Stimulated activated CD4-positive, alpha-beta T cell treated with anti-CD3 and anti-CD28 coated beads, TNF-alpha, amount 100 ng/mL, for 4 hours (primary cell): ENCODE measurements at places on chromosomes 1 and 21.

DNA sequence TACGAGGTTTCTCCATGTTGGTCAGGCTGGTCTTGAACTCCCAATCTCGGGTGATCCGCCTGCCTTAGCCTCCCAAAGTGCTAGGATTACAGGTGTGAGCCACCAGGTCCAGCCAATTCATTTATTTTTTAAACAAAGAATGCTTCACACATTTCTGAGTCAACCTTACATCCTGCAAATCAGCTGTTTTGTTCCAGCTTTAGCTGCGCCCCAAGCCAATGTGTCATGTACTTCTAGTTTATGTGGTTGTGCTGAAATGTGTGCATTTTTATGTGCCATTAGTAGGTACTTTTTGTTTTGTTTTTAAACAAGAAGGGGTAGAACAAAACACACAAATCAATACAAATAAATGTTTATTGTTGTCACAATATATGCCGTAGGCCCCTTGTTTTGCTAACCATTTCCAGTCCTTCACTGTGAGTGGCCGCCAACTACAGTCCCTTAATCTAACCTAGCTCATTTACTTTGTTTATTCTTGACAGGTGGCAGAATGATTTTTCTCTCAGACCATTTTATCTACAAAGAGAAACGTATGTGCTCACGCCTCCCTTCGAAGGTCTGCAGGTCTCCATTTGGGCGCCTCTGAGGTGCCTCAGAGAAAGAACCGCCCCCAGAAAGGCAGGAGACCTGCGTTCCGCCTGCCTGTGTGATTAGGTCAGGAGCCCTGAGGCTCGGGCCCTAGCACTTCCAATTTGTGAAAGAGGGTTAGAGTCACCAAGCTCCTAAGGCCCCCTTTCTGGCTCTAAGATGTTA lies 2.8 kb upstream of the CASQ2 start:
- no peak for DNase-seq

GRCh38 chr1:246110343-246111219 lies 396.5 kb downstream of the SMYD3 start:
- no peak for DNase-seq

GRCh38 chr21:42251654-42252324 lies 32.8 kb downstream of the ABCG1 start:
- no peak for DNase-seq

DNA sequence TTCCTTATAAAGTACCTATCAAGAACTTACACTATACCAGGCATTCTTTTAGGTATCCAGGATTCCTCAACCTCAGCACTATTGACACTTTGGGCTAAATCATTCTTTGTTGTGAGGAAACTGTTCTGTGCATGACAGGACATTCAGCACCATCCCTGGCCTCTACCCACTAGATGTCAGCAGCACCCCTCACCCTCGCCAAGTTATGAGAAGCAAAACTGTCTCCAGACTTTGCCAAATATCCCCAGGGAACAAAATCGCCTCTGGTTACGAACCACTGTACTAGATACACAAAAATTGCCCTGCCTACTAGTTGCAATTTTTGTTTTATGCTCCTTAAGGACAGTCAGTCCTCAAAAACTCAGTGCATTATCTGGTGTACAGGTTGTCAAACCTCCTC lies 35.7 kb downstream of the PALMD start:
- no peak for DNase-seq

- DNase-seq = no peak
Observed at GRCh38 chr1:240149484-240150094, 57.9 kb downstream of the FMN2 start.

DNA sequence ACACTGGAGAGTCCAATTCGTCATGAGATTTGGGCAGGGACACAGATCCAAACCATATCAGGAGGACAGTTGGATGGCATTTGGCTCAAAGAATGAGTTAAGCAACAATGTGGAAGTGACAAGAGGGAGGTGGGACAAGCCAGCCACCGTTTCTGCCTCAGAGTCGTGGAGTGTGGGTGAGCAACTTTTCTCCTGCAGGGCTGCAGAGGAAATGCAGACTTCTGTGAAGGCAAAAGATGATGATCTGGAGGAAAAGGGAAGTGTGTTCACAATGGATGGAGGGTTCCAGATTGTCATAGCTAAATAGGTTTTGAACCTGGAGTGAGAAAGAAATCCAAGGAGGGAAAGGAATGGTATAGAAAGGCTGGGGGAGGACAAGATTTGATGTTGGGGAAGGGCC lies 16.4 kb upstream of the KANK4 start:
- DNase-seq = no peak

DNA sequence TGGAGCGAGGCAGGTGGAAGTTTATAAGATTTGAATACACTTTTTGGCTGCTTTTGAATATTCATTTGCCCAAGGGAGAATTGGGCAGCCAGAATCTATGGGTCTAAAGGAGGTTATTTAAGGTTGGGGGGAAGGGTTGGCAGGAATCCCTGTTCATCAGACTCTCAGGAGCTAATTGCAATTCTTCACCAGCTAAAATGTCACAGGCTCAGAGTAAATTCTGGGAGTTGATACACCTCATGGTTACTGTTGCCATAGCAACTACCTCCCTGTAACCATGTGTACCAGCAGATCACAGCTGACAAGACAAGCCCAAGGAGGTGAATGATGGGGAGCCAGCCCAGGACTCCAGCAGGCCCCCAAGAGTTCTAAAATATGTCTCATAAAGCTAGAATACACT lies 75.5 kb downstream of the CAMK2N1 start:
- no peak for DNase-seq

DNA sequence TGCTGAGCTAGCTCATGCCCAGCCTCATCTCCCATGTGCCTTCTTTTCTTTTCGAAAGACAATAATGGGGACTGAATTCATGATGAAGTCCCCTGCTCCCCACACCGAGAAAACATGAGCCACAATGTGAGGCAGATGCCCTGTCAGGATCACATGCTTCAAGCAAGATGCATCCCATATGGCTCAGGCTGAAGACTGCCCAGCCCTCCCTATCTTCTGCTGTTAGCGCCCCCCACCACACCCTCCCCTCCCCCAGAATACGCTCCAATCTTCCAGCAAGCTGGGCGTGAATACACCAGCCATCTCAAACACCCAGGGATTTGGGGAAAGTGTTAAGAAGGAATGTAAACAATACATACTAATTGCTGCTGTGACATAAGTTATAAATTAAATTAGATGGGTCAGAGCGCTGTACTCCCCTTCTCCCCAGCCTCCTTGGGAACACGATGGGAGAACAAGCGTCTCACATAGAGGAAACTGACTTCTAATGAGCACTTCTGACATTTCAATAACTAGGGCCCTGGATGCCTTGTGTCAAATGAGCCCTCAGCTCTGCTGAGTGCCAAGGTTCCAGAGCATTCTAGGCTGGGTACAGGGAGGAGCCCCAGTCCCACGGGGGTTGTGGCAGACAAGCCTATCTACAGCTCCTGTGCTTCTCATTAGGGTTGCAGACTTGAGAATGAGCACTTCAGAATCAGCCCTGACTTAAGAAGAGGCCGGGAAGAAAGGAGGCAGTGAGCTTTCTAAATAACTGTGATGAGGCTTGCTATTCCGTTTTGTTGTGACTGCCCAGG lies 55.6 kb downstream of the TNR start:
- DNase-seq = no peak

GRCh38 chr1:168714012-168714411 lies 15.0 kb downstream of the DPT start:
- DNase-seq = no peak

- DNase-seq = no peak
Observed at GRCh38 chr21:26115899-26116298, 54.7 kb downstream of the APP start.

DNA sequence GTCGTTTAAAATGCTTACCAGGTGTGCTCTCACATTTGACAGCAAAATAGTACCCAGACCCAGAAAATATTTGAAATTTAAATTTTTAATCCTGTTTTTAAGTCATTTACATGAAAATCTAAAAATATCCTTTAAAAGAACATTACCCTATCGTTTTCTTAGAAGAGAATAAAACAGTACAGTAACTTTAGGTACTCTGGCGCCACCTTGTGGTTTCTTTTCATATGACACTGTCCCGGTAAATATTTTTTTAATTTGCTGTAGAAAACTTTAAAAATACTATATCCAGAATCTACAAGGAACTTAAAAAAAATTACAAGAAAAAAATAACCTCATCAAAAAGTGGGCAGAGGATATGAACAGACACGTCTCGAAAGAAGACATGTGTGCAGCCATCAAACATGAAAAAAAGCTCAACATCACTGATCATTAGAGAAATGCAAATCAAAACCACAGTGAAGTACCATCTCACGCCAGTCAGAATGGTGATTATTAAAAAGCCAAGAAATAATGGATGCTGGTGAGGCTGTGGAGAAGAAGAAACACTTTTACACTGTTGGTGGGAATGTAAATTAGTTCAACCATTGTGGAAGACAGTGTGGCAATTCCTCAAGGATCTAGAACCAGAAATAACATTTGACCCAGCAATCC lies 129.2 kb downstream of the RGS21 start:
- DNase-seq = no peak

GRCh38 chr1:7570311-7570710 lies 200.8 kb upstream of the VAMP3 start:
- DNase-seq = no peak

GRCh38 chr21:46454634-46455390 lies 3.9 kb upstream of the DIP2A start:
- DNase-seq = no peak

- DNase-seq = no peak
Observed at GRCh38 chr21:41600116-41600515, 92.2 kb upstream of the TMPRSS2 start.

DNA sequence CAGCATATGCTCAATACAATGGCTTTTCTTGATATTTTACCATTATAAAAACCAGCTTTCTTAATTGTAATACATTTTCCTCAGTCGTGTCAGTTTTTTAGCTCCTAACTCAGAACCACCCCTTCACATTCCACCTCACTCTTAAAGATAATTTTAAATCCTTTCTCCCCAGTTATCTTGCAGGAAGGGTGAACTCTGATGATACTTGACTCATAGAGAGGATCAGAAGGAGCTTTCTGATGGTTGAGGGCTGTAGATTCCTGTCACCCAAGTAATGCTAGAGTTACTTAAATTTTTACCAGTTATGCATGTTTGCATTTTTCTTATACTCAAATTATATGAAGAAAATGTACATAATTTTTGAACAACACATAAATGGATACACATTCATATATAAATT lies 233.7 kb downstream of the NCAM2 start:
- DNase-seq = no peak

- DNase-seq = no peak
Observed at GRCh38 chr1:35931446-35932157, 697 bp downstream of the AGO3 start.

- DNase-seq = no peak
Observed at GRCh38 chr1:168443899-168444298, 99.9 kb downstream of the XCL2 start.

- no peak for DNase-seq
Observed at GRCh38 chr1:203116091-203116820, 11.3 kb upstream of the ADORA1 start.

- no peak for DNase-seq
Observed at GRCh38 chr1:216914974-216915373, 191.7 kb upstream of the ESRRG start.

- DNase-seq = no peak
Observed at GRCh38 chr1:200242110-200243041, 167.5 kb downstream of the ZNF281 start.

- DNase-seq = no peak
Observed at GRCh38 chr21:18430341-18430740, 26.8 kb upstream of the TMPRSS15 start.

- no peak for DNase-seq
Observed at GRCh38 chr1:239025223-239025622, 361.1 kb upstream of the CHRM3 start.

- no peak for DNase-seq
Observed at GRCh38 chr1:24754229-24754628, 9.0 kb downstream of the CLIC4 start.

GRCh38 chr1:197778366-197778945 lies 3.2 kb upstream of the DENND1B start:
- no peak for DNase-seq

- DNase-seq = no peak
Observed at GRCh38 chr1:193700710-193701355, 514.4 kb upstream of the B3GALT2 start.

DNA sequence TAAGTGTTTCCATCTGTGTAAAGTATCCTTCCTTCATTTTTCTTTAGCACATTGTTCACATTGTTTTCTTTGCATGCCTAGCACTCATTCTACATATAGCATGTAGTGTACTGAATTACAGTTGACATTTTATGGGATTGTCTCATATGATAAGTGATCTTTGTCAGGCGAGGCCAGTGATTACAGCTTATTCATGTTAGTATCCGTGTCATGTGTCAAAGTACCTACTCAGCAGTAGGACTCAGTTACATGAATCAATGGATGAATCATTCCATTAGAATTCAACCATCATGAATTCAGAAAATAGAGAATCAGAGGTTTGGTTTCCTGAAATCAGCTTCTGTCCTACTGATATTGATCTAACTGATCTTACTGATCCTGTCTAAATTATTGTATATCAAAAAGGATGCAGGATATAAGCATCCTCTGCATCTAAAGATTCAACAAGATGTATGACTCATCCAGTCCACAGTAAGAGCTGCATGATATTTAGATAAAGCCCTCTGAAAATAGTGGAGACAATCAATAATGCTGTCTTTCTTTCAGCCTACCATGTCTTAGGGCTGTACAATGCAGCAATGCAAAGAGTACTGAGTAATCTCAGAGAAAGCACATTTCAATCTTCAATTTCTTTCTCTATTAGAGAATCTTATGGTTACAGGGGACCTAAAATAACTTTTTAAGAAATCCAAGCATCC lies 20.7 kb upstream of the HRNR start:
- no peak for DNase-seq

- DNase-seq = no peak
Observed at GRCh38 chr1:239293350-239294110, 92.8 kb upstream of the CHRM3 start.

DNA sequence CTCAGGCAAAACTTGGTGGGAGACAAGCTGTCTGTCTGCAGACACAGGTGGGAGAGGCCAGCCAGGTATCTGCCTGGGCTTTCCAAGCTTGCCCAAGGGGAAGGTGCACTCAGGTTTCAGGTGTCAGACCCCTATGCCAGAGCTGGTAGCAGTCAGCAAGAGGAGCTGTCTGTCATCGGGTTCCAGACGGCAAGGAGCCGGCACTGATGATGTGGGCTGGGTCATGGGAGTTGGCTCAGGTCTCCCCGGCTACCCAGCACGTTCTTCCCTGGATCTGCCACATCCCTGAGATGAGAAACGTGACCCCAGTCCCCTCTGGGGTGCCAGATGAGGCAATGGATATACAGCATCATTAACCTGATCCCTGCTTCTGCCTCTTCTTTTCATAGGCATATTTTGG lies 23.0 kb downstream of the TMCC2 start:
- DNase-seq = no peak

DNA sequence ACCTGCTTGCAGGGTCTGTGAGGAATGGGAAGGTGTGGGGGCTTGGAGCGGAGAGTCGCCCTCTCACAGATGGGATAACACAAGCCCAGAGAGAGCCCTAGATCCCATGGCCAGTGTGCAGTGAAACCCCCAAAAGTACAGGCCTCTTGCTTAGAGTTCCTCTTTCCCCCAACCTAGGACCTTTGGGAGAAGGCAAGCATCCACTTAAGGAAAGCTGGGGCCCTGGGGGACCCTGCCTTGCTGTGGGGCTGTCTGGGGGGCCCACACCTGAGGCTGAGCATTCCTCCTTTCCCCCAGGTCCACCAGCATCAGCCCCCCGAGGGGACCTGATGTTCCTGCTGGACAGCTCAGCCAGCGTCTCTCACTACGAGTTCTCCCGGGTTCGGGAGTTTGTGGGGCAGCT lies 1.1 kb downstream of the VWA1 start:
- no peak for DNase-seq
